GM23338 (cell line): ENCODE measurements at places on chromosomes 3 and 15. TPM values are rescaled to one million over a fixed set of nuclear protein-coding genes. Genes with fewer than 3 reads are reported as not detected.

Gene APEH
- 202 and 264 TPM in 2 replicates for total RNA-seq

GRCh38 chr3:89586676-89587075, 479.3 kb downstream of the EPHA3 start:
- no peaks in the 10 kb centered on the region for H3K27me3 ChIP-seq
- no peaks in the 10 kb centered on the region for H3K36me3 ChIP-seq
- DNase-seq = no peak

DNA sequence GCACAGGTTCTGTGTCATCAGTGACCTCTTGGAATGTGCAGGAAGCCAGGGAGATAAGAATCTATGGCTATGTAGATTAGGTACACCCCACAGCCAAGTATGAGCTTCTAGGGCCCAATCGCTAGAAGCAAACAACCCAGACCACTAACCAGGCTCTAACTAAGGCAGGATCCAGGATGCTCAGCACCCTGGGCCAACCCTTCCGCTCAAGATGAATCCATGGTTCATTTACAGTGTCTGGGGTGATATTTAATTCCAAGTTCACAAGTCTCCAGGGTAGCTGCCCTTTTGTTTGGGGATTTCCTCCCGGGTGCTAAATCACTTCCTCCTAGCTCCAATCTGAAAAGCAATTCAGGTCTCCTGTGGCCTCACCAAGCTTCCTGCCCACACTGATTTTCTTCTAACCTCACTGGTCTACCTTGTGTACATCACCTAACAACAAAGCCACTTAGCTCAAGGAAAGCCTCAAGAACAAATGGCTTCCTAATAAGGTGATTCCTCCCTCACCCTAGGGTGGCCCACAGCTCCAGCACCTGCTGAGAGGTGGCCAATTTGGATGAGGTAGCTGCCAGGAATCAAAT, 2.4 kb downstream of the EHD4 start:
- no peak overlapping the region for H3K4me3 ChIP-seq
- no peaks in the 10 kb centered on the region for H3K36me3 ChIP-seq
- no peak for DNase-seq
- peaks cover 18% of the 10 kb centered on the region for H3K4me1 ChIP-seq

- no peaks in the 10 kb centered on the region for H3K4me1 ChIP-seq
- DNase-seq = no peak
- no peak overlapping the region for H3K4me3 ChIP-seq
- H3K27me3 ChIP-seq = no peaks in the 10 kb centered on the region
Observed at GRCh38 chr15:48667701-48668100, 22.2 kb upstream of the FBN1 start.

Gene GPR176
- 226 and 248 TPM in 2 replicates for total RNA-seq

GRCh38 chr3:172542999-172543398, 19.8 kb upstream of the TNFSF10 start:
- H3K4me1 ChIP-seq = no peaks in the 10 kb centered on the region
- no peaks in the 10 kb centered on the region for H3K36me3 ChIP-seq
- no peak for DNase-seq
